HCT116 (cell line): ENCODE measurements at places on chromosomes 3 and 15. TPM values are rescaled to one million over a fixed set of nuclear protein-coding genes. Genes with fewer than 3 reads are reported as not detected.
A peak's percentile ranks its signal among the peaks of the same experiment; 100 is the strongest.

- DNase-seq, result no peak
Observed at GRCh38 chr3:29284497-29284896, 3.6 kb downstream of the RBMS3 start.

GRCh38 chr3:13272831-13273603, 147.1 kb downstream of the NUP210 start:
- no peak for DNase-seq

The GOLGA6L2 gene
- total RNA-seq, result not detected

- DNase-seq, result no peak
Observed at GRCh38 chr15:90647326-90647725, 69.8 kb upstream of the BLM start.

DNA sequence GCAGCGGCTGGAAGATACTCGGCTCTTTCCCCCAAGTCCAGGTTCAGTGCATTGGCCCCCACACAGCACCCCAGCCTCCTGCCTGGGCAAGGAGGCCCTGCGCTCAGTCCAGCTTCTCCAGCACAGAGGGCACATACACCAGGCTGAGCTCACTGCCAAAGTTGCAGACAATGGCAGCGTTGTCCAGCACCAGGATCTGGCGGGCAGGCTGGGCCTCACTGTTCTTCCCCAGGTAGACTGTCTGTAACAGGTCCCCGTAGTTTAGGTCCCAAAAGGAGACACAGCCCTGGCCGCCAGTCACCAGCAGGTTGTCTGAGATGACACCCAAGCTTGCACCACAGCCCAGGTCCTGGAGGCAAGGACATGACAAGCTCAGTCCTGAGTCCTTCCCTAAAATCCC, 32.9 kb downstream of the PTPN23 start:
- no peak for DNase-seq

The LNP1 gene
- total RNA-seq, result 1.6 TPM

DNA sequence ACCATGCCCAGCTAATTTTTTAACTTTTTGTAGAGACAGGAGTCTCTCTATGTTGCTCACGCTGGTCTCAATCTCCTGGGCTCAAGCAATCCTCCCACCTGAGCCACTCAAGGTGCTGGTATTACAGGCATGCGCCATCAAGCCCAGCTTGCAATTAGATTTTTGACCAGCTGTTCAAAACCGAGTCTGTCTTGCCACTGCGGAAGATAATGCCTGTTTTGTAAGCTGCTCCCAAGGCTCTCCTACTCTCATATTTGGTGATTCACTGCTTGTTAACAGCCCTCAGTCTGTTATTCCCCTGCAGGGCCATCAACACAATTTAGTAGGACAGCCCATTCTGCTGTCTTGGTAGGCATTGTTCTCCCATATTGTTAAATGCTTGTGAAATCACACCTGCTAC, 17.8 kb upstream of the MCCC1 start:
- no peak for DNase-seq

GRCh38 chr3:128176276-128176833, 23.1 kb downstream of the EEFSEC start:
- no peak for DNase-seq

- no peak for DNase-seq
Observed at GRCh38 chr3:55676643-55677042, 189.5 kb upstream of the WNT5A start.

DNA sequence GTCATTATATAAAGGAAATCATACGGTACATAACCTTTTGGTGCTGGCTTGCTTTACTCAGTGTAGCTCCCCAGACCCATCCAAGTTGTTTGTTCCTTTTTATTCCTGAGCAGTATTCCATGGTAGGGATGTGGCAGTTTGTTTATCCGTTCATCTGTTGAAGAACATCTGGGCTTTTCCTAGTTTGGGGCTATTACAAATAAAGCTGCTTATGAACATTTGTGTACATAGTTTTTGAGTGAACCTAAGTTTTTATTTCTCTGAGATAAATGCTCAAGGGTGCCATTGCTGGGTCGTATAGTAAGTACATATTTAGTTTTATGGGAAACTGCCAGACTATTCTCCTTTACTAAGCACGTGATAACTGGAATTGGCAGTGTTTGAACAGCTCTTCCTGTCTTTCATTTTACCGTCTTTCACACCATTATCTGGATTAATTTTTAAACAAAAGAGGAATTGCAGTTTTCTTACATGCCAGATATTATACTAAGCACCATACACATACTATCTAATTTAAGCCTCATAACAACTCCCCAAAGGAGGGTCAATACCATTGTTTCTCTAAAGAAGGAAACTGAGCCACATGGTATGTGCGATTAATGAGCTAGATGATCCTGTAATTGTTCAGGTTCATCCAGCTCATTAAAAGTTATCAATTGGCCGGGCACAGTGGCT, 85.6 kb downstream of the PTPRG start:
- no peak for DNase-seq

The CPEB1 gene
- total RNA-seq, result not detected

The TGM5 gene
- total RNA-seq, result not detected

The ITIH1 gene
- 0.37 TPM for total RNA-seq

DNA sequence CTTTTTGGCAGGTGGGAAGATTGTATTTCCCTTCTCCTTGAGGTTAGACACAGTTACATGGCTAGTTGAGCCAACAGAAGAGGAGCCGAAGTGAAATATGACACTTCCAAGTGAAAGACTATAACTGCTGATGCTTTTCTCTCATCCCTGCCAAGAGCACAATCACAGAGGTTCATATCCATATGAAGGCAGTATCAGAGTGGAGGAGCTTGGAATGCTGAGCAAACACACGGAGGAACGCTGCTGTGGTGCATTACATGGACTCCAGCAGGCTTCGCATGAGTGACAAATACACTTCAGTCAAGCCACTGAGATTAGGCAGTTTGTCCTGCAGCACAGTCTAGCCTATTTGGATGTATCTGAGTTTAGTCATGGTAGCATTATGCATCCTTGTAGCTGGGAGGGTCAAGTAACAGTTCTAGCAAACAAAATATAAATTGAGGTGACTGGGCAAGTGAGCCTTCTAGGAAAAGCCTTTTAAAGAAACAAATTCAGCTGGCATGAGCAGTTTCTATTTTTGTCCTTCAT, 5.4 kb downstream of the IQCF6 start:
- DNase-seq, result no peak

GRCh38 chr15:29970402-29970695, 112.4 kb upstream of the GOLGA8J start:
- DNase-seq, result no peak

DNA sequence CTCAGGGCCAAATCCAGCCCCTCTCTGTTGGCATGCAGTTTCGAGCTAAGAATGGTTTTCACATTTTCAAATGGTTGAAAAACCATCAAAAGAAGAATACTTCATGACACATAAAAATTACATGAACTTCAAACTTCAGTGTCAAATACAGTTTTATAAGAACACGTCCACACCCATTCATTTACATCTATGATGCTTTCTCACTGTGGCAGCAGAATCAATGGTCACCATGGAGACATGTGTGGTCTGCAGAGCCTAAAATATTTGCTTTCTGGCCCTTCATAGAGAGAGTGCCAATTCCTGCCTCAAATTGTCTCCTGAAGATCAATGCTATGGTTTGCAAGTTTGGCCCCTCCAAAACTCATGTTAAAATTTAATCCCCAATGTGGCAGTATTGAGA, 405.8 kb downstream of the OCA2 start:
- no peak for DNase-seq

DNA sequence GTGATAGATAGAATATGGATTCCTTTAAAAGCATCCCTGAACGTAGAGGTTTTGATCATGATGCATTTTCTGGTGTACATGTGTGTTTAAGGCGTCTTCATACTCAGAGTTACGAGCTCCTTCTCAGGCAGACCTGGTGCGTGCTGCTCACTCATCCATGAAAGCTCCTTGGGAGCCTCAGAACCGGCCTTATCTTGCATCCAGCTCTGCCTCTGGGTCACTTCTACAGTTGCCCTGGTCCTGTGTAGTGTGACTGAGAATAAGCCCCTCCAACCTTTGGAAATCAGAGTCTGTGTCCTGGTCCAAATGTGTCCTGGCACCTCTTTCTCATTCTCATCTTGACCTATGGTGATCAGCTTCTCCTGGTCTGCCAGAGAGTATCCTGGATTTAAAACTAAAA, 17.3 kb upstream of the RARRES1 start:
- DNase-seq, result no peak

The CPNE9 gene
- total RNA-seq, result 0.98 TPM

DNA sequence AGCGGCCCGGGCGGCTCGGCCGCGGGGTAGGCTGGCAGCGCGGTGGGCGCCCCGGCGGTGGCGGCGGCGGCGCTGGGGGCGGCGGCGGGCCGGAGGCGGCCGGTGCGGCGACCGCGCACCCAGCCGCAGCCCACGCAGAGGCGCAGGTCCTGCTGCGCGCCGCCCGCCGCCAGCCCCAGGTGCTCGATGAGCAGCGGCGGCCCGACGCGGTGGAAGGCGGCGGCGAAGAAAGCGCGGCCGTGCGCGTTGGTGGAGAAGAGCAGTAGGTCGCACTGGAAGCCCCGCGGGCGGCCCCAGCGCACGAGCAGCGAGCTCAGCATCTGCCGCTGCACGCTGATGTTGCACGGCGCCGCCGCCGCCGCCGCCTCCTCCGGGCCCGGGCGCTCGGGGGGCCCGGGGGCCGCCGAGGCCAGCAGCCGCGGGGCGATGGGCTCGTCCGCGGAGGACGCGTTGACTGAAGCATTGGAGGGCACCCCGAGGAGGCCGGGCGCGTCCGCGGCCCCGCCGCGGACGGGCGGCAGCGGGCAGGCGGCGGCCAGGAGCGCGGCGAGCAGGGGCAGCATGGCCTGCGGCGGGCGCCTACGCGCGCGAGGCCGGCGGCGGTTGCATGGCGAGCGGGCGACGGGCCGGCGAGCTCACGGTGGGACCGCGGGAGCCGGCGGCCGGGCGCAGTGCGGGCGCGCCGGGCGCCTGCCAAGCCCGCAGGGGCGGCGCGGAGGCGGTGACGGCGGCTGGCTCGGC, 452 bp downstream of the TMEM158 start:
- DNase-seq, result no peak

- no peak for DNase-seq
Observed at GRCh38 chr15:74696398-74696729, 540 bp upstream of the EDC3 start.

DNA sequence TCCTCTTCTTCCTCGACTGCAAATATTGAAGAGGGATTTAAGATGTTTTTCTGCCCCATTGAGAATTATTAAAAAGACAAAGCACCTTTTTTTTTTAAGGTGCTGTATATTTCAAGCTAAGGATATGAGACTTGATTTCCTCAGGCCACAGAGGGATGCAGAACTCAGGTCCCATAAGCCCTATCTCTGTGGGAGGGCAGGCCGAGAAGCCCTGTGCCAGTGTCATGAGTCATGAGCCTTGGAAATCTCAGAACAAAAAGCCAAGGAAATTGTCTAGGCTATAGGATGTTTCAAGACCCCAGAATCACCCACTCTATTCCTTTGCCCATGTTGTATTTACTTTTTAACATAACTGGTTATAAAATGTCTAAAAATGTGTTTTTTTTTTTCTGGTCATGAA, 7.3 kb downstream of the ESYT3 start:
- no peak for DNase-seq

The CHRNA7 gene
- total RNA-seq, result 6.8 TPM

- DNase-seq, result no peak
Observed at GRCh38 chr15:69666921-69667811, 214.5 kb downstream of the RPLP1 start.

DNA sequence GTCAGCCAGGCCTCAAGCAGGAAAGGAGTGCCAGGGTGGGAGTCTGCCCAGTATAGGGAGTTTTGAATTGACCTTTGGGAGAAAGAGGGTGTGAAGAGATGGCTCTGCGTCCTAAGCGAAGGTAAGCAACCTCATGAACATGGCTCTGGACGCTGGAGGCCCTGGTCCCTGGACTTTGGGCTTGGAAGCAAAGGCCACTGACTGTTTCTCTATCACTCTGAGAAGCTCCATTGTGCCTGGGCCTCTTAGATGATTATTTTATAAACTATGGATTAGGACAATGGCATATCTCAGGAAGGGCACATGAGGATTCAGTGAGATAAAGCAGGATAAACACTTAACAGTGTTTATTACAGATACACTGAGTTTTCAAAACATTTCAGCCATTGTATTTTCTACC, 59.0 kb downstream of the SUCLG2 start:
- no peak for DNase-seq

GRCh38 chr15:69804786-69805185, 292.9 kb downstream of the TLE3 start:
- no peak for DNase-seq

- no peak for DNase-seq
Observed at GRCh38 chr3:122000936-122001605, 21.0 kb downstream of the ILDR1 start.

- no peak for DNase-seq
Observed at GRCh38 chr3:107227091-107227490, 150.1 kb upstream of the CCDC54 start.

The ITIH4 gene
- total RNA-seq, result 4.1 TPM

The GCNT3 gene
- total RNA-seq, result 5.6 TPM

DNA sequence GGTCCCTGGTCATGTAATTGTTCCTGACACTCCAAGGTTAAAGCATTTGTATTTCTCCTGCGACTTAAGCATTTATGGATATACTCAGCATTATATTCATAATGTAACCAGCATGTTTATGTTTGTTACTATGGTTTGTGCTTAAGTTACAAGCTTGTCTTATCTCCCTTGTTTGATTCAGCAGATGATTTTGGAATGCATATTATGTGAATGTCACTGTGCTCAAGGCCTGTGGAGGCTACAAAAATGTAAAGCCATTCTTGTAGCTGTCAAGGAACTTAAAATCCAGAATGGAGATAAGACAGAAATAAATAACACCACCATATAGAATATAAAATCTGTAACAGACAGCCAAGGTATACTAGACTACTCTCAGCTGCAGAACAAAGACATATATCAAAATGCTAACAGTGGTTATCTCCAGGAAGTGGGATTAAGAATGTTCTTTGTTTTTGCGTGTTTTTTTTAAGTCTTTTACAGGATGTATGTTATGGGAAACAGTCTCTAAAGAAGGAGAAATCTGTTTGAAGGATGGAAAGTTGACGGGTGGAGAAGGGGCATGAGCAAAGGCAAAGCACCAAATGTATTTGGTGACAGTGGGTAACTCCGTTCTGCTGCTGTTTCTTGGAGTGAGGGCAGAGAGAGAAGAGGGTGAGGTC, 61.4 kb downstream of the IGF2BP2 start:
- DNase-seq, result no peak

GRCh38 chr3:129226374-129226773, 23.0 kb upstream of the COPG1 start:
- DNase-seq, result peak; percentile 57

DNA sequence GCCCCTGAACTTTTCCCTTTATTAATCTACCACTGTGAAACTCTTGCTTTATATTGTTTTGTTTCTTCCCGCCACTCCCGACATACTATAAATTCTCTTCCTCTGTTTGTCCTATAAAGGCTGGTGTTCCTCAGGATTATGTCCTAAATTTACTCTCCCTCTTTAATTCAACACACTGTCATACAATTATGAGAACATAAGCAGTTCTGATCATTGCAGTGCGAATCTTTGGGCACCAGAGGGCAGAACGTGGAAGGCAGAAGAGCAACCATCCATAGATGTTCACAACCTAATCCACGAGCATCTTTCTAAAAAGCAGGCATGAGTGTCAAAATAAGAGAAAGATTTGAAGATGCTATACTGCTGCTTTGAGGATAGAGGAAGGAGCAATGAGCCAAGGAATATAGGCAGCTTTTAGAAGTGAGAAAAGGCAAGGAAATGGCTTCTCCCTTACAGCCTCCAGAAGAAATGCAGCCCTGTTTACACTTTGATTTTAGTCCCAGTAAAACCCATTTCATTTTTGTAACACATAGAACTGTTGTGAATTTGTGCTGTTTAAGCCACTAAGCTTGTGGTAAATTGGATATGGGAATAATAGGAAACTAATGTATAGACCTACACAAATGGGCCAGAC, 179.4 kb downstream of the GBE1 start:
- peak; percentile 15 for DNase-seq

- no peak for DNase-seq
Observed at GRCh38 chr15:85047271-85047948, 65.8 kb downstream of the PDE8A start.

GRCh38 chr15:27086149-27086548, 115.2 kb downstream of the GABRG3 start:
- no peak for DNase-seq
